Natural killer cell (primary cell): ENCODE measurements at places on chromosomes 1 and 21. TPM values are rescaled to one million over a fixed set of nuclear protein-coding genes. Genes with fewer than 3 reads are reported as not detected.
A peak's percentile ranks its signal among the peaks of the same experiment; 100 is the strongest.

- H3K27ac ChIP-seq: no peak overlapping the region
- no peaks in the 10 kb centered on the region for H3K36me3 ChIP-seq
- no peak for DNase-seq
- H3K4me3 ChIP-seq: no peak overlapping the region
- H3K27me3 ChIP-seq: peaks cover 22% of the 10 kb centered on the region
These were observed 85.6 kb upstream of the KCNA3 start for GRCh38 chr1:110760321-110760720.

Gene AIM2
- total RNA-seq: not detected

DNA sequence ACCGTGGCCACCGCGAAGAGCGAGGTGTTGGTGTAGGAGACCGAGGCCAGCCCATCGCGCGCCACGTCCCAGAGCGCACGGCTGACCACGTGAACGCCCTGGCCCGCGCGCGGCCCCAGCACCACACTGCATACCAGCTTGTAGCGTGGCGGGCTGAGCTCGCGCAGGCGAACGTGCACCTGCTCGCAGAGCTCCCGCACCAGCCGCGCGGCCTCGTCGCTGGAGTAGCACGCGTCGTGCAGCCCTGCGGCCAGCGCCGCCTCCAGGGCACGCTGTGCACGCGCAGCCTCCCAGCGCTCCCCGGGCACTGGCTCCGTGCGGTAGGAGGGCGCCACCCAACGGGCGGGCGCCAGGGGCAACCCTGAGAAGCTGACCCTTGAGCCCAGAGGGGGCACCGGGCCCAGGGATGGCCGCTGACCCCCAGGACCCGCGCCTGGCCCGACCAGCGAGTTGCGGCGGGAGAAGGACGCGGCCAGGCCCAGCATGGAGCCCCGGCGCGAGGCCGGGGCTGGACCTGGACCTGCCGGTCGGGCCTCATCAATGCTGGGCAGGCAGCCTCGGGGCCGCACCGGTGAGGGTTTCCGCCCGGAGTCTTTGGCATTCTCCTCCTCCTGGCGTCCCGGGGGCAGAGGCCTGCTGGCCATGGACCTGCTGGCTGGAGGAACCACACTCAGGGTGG is 987 bp downstream of the DYNLT4 start:
- H3K36me3 ChIP-seq: peaks cover 20% of the 10 kb centered on the region
- peaks cover 57% of the 10 kb centered on the region for H3K4me1 ChIP-seq
- peak overlapping the region; percentile 95 for H3K27ac ChIP-seq
- H3K4me3 ChIP-seq: no peak overlapping the region
- DNase-seq: no peak
- H3K27me3 ChIP-seq: no peaks in the 10 kb centered on the region

GRCh38 chr1:184340984-184341383 is 45.8 kb upstream of the C1orf21 start:
- H3K27me3 ChIP-seq: no peaks in the 10 kb centered on the region
- no peaks in the 10 kb centered on the region for H3K36me3 ChIP-seq
- H3K4me3 ChIP-seq: no peak overlapping the region
- no peak for DNase-seq
- H3K4me1 ChIP-seq: no peaks in the 10 kb centered on the region
- H3K27ac ChIP-seq: no peak overlapping the region

- H3K4me3 ChIP-seq: no peak overlapping the region
- DNase-seq: no peak
- H3K4me1 ChIP-seq: peaks cover 22% of the 10 kb centered on the region
- H3K27ac ChIP-seq: no peak overlapping the region
- no peaks in the 10 kb centered on the region for H3K27me3 ChIP-seq
These were observed 115.8 kb downstream of the TBX19 start for GRCh38 chr1:168396508-168396907.

- no peaks in the 10 kb centered on the region for H3K4me1 ChIP-seq
- no peak overlapping the region for H3K4me3 ChIP-seq
- no peak overlapping the region for H3K27ac ChIP-seq
- no peak for DNase-seq
These were observed 42.8 kb downstream of the DISP3 start for GRCh38 chr1:11521582-11522399.

Gene TCEA3
- total RNA-seq: 0.75 TPM

Gene GPR37L1
- total RNA-seq: not detected

Gene SIPA1L2
- total RNA-seq: 1.5 TPM

Gene POGK
- total RNA-seq: 19.7 TPM

- peaks cover 19% of the 10 kb centered on the region for H3K4me1 ChIP-seq
- DNase-seq: no peak
- H3K27me3 ChIP-seq: no peaks in the 10 kb centered on the region
- no peak overlapping the region for H3K4me3 ChIP-seq
- no peak overlapping the region for H3K27ac ChIP-seq
- H3K36me3 ChIP-seq: peaks cover 10% of the 10 kb centered on the region
These were observed 14.4 kb downstream of the SDCCAG8 start for GRCh38 chr1:243270097-243270864.

DNA sequence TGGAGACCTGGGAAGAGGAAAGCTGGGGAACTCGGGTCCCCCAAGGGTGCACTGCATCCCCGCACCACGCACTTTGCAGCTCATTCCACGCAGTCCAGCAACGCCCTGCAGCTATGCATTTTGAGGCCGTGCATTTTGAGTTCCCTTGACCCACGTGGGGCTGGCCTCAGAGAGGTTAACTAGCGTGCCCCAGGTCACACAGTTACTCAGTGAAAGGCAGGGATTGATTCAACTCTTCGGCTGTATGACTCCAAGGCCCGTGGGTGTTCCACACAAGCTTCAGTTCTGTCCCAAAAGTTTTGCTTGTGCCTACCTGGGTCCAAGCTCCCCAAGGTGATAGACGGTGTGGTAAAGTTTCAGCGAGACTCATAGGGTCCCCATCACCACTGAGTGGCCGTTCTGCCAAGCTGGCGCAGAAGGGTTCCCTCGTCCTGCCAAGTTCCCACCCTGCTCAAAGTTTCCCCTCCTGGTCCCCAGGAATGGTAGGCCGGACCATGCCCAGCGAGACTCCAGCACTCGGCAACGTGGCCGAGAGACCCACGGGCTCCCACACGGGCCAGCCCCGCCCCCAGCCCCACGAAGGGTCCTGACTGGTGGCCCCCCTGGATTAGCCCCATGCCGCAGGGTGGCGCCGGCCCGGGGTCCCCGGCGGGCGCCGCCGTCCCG is 611 bp downstream of the HSPG2 start:
- no peak overlapping the region for H3K4me3 ChIP-seq
- H3K27me3 ChIP-seq: peaks cover 9% of the 10 kb centered on the region
- H3K36me3 ChIP-seq: no peaks in the 10 kb centered on the region
- H3K4me1 ChIP-seq: peaks cover 13% of the 10 kb centered on the region
- H3K27ac ChIP-seq: no peak overlapping the region

GRCh38 chr1:82586473-82586872 is 785.7 kb downstream of the ADGRL2 start:
- DNase-seq: no peak
- H3K27me3 ChIP-seq: no peaks in the 10 kb centered on the region
- H3K4me1 ChIP-seq: no peaks in the 10 kb centered on the region
- no peaks in the 10 kb centered on the region for H3K36me3 ChIP-seq
- no peak overlapping the region for H3K27ac ChIP-seq

GRCh38 chr1:215731699-215732098 is 164.6 kb downstream of the KCTD3 start:
- no peaks in the 10 kb centered on the region for H3K4me1 ChIP-seq
- H3K27ac ChIP-seq: no peak overlapping the region
- no peak for DNase-seq
- H3K36me3 ChIP-seq: no peaks in the 10 kb centered on the region

DNA sequence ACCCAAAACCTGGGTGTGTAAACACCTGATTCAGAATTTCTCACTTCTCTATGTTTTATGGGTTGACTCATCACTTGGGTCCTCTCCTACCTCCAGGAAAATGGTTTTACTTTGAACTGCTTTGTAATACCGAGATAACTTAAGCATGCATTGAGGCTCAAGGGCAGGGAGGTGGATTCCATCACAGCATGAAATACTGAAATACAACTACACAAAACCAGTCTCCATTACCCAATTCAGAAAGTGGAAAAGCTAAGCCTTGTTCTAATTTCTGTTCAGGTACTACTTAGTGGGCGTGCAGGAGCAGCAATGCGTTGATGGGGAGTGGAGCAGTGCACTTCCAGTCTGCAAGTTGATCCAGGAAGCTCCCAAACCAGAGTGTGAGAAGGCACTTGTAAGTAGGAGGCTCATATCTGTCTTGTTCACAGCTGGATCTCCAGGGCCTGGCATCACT is 6.1 kb upstream of the C4BPA start:
- no peak overlapping the region for H3K4me3 ChIP-seq
- no peak for DNase-seq
- H3K27ac ChIP-seq: no peak overlapping the region
- no peaks in the 10 kb centered on the region for H3K36me3 ChIP-seq
- no peaks in the 10 kb centered on the region for H3K27me3 ChIP-seq
- no peaks in the 10 kb centered on the region for H3K4me1 ChIP-seq

DNA sequence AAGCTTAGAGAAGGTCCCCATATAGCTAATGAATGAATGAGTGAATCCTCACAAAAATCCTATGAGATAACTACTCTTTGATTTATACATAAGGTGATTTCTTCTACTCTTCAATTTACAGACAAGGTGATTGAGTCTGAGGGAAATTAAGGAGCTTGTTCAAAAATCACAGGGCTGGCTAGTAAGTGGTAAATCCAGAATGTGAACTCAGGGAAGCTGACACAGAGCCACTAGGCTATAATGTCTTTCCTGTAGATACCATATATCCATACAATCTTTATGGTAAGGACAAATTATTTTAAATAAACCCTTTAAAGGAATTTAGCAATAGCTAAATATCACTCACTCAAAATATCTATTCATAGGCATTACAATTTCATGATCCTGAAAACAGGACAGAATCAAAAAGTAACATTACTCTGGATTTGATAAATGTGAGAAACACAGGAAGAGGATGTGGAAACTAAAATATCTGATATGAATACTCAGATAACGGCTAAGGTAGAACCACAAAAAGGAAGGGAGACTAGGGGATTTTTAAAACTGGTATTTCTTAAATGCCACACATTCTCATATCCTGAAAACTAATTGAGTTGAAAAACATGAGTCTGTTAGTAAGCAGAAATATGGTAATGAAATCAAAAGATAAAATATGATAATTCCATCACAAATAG is 108.2 kb downstream of the NBPF12 start:
- H3K27ac ChIP-seq: no peak overlapping the region
- peaks cover 4% of the 10 kb centered on the region for H3K4me1 ChIP-seq
- H3K27me3 ChIP-seq: no peaks in the 10 kb centered on the region
- DNase-seq: no peak
- no peak overlapping the region for H3K4me3 ChIP-seq
- no peaks in the 10 kb centered on the region for H3K36me3 ChIP-seq

DNA sequence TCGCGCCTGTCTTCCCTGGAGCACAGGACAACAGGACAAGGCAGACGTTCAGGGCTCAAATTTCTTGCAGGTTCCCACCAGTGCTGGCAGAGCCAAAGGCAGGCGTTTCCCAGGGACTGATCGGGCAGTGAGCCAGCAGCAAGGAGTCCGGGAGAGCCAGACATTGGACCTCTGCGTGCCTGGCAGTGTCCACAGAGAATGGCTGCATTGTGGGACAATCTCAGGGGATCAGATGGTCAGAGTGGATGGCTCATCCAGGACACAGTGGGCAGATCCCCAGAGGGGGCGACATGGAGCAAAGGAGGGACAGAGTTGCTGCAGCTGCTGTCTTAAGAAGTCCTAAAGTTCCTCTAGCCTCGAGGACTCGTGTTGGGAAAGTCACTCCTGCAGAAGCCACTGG is 4.6 kb downstream of the TMEM63A start:
- DNase-seq: no peak
- no peaks in the 10 kb centered on the region for H3K27me3 ChIP-seq
- H3K36me3 ChIP-seq: peaks cover 44% of the 10 kb centered on the region
- H3K4me1 ChIP-seq: peaks cover 86% of the 10 kb centered on the region
